ENCODE measurements at places on chromosomes 7 and 10.

GRCh38 chr10:7515439-7515838, 104.6 kb upstream of the SFMBT2 start:
- no peak for DNase-seq

DNA sequence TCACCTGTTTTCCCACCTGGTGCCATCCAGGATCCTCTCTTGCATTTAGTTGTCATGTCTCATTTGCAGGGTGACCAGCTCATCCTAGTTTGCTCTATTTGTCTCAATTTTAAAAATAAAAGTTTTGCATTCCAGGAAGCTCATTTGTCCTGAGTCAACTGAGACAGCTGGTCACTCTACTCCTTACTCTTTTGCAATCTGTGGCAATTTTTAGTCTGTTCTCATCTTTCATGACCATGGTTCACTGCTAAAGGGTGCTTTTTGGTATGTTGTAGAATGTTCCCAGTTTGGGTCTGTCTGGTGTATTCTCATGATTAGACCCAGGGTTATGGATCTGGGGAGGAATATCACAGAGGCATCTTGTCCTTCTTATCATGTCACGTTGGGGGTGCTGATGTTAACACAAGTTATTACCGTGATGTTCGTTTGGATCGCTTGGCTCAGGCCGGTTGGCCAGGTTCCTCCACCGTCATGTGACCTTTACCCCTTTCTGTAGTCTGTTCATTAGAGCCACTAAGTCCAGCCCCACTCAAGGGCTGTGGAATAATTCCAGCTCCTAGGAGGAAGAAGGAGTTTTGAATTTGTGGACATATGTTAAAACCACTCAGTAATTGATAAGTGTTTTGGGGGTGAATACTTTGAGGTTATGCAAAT, 103.3 kb upstream of the IGFBP3 start:
- DNase-seq, result no peak

DNA sequence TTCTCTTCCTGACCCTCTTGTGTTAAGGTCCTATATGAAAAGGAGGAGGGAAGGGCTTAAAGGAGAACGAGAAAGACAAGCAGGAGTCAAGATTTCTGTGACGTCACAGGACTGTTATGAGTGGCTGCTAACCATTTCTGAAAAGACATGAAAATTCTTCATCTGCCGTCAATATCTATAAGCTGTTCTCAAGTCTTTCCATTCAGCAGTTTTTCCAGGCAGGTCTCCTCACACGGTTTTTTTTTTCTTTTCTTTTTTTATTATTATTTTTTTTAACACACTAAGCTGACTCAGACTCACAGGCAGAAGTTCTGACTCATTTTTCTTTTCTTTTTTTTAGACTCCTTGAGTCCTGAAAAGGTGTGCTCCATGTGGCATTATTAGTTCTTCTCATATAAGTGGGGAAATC, 72.0 kb downstream of the DGKI start:
- DNase-seq, result no peak

DNA sequence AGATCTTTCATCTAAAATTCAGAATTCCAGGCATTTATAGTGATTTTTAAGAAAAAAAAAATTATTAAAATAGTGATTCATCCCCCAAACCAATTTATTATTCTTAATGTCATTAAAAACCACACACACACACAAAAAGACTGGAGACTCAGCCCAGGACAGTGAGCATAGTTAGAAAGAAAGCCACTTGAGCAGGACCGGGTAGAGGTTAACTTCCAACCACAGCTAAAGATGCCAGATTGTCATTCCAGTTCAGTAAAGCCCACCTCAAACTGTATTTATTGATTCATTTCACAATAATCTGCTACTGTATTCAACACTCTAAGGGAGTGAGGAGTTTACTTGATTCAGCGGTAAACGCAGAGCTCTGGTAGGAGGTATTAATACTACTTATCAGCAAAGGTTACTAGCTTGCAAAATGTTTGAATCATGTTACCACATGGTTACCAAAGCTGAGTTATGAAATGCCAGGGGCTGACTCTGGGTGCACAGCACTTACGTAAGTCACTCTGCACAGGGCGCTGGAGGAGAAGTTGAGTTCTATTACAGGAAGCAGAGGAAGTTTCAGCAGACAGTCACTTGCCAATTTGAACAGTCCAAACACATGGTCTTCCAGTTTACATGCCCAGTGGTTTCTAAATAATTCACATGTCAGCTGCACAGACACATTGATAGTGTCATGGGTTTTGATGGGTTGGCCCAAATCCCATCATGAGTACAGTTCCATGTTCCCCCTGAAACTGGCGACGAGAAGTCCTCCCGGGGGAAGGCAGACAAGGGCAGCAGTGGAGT, 64.6 kb downstream of the KLF6 start:
- DNase-seq, result peak; percentile 49

DNA sequence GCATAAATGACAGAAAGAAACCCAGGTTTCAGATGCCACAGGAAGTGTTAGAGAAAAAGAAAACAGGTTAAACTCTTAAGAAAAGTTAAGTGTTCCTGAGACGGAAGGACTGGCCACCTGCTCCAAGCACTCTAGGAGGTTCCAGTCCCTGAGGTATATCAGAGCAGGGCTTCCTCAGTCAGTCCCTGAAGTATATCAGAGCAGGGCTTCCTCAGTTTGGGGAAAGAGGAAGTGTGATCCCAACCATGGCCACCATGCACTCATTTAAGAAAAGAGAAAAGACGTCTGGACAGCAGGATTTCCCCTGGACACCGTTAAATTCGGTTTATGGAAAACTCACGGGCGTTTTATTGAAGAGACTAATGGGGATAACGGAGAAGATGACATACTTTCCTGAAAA, 133.4 kb upstream of the PFKP start:
- peak; percentile 16 for DNase-seq

DNA sequence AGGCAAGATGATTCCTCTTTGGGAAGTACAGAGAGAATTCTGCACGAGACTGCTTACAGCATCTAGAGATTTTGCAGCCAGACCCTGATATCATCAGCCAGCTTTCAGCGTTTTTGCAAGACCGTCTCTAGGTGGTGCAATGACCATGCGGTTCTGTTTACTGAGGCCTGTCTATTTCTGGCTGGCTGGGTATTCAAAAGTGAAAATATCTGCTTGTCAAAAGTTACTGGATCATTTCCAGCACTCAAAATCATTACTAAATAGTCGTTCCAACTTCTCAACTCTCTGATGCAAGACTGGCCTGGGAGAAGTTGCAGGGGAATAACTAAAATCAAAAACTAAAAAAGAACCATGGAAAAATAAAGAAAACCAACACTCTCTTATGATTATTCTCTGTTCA, 240.1 kb downstream of the ELMO1 start:
- peak; percentile 82 for DNase-seq

DNA sequence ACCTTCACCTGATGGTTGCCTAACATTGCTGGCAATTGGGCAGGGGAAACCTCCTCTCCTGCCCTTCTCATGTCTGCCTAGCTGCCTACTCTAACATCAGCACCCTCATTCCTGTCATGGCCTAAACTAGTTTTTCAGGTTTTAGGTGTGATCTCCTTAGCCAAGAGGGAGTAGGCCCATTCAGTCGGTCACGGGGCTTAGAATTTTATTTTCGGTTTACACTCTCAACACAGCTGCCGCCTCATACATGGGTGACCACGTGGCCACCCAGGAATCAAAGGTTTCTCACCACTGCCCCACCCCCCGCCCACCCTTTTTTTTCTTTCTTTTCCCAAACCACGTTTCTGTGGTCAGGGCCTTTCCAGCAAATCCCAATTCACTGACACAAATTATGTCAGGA, 97.2 kb downstream of the RALA start:
- no peak for DNase-seq

All from OCI-M1 (cell line).